ENCODE measurements at places on chromosomes 5 and 9. TPM values are rescaled to one million over a fixed set of nuclear protein-coding genes. Genes with fewer than 3 reads are reported as not detected.

The MYOZ3 gene
- 8.1 TPM for polyA plus RNA-seq

The CCL21 gene
- 21.8 TPM for polyA plus RNA-seq

The PTGS1 gene
- polyA plus RNA-seq, result 4.4 TPM

The TRIM36 gene
- polyA plus RNA-seq, result 2.3 TPM

The CDKN2B gene
- 0.33 TPM for polyA plus RNA-seq

The DNM1 gene
- polyA plus RNA-seq, result 123 TPM

The LCN6 gene
- polyA plus RNA-seq, result not detected

The CBY3 gene
- polyA plus RNA-seq, result 0.55 TPM

GRCh38 chr5:80076131-80077050 lies 41.2 kb downstream of the THBS4 start:
- no peak for DNase-seq

- no peak for DNase-seq
Measured at GRCh38 chr9:7879551-7880245, 80.1 kb upstream of the DMAC1 start.

- no peak for DNase-seq
Measured at GRCh38 chr5:120314191-120314590, 149.9 kb upstream of the PRR16 start.

- DNase-seq, result no peak
Measured at GRCh38 chr9:77747163-77747562, 99.0 kb upstream of the GNA14 start.
